ENCODE measurements at places on chromosomes 4 and X.
A peak's percentile ranks its signal among the peaks of the same experiment; 100 is the strongest.

- no peak for DNase-seq
These were observed 43.5 kb downstream of the FAM193A start for GRCh38 chr4:2579910-2580309.

- no peak for DNase-seq
These were observed 351.6 kb downstream of the NLGN4X start for GRCh38 chrX:5876984-5877596.

GRCh38 chr4:67234296-67234695, 311.0 kb downstream of the CENPC start:
- DNase-seq, result no peak

- no peak for DNase-seq
These were observed 85.7 kb upstream of the EXOC1L start for GRCh38 chr4:55733932-55734331.

DNA sequence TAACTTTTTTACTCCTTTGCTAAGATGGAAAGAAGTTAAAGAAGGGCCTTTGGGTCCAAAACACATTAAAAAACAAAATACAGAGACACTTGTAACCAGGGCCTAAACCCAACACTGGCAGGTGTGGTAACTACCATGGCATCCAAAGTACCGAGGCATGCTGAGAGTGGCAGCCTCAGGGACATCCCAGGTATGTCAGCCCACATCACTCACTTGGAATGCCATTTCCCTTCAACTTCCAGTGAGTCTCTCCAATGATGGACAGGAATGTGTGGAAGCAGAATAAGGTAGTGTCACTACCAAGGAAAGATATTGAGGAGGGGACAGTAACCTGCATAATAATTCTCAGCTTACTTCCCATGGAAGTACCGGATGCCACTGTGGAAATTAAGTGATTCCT, 79.5 kb upstream of the SCOC start:
- no peak for DNase-seq

DNA sequence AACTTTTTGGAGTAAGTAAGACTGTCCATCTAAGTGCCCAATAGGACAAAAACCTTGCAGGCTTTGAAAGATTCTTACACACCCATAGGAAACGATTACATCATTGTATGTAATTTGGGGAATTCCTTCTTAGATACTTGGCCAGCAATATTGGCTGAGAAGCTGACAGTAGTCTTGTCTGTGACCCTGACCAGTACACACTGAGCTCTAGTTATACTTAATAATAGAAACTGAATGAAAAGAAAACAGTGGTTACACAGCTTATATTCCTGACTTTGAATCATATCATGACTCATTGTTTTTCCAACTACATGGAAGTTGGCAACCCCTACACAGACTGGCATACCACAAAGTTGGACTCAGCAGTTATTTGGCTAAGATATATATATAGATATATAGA, 7.1 kb upstream of the TLR2 start:
- no peak for DNase-seq

DNA sequence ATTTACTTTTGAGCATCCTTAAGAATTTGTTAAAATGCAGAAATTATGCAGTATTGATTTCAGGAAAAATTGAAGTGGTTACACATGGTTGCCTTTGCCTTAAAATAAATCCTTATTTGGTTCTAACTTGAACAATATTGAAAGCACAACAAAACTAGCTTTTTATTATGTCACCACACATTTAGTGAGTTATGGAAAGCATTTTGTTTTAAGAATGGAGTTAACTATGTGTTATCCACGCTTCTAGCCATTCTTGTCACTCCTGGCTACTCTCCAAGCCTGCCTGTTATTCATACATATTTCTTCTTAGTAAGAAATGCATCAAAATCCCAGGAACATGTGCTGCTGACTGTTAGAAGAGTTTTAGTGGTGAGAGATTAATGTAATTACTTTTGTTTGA, 73.9 kb downstream of the FAT4 start:
- DNase-seq, result no peak

GRCh38 chr4:164383358-164384220, 370.3 kb upstream of the SMIM31 start:
- no peak for DNase-seq

- DNase-seq, result no peak
These were observed 38.0 kb downstream of the KIT start for GRCh38 chr4:54695788-54696187.

DNA sequence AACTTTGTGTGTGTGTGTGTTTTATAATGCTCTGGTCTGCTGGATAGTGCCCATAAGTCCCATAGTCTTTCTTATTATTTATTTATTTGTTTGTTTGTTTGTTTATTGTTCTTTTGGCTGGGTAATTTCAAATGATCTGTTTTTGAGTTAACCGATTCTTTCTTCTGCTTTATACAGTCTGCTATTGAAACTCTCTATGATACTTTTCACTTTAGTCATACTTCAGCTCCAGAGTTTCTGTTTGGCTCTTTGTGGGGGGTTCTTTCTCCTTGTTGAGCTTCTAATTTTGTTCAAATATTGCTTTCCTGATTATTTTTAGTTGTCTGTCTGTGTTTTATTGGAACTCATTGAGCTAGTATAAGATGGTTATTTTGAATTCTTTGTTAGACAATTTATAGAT, 10.0 kb downstream of the CXCL3 start:
- DNase-seq, result no peak

DNA sequence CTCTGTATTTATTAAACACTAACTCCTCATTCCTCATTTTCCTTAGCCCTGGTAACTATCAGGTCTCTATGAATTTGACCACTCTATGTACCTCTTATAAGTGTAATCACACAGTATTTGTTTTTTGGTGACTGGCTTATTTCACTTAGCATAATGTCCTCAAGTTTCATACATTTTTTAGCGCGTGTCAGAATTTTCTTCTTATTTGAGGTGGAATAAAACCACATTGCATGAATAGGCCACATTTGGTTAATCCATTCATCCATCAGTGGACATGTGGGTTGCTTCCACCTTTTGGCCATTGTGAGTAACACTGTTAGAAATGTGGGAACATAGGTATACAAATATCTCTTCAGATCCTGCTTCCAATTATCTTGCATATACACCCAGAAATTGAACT, 341.2 kb upstream of the BOD1L1 start:
- DNase-seq, result no peak

DNA sequence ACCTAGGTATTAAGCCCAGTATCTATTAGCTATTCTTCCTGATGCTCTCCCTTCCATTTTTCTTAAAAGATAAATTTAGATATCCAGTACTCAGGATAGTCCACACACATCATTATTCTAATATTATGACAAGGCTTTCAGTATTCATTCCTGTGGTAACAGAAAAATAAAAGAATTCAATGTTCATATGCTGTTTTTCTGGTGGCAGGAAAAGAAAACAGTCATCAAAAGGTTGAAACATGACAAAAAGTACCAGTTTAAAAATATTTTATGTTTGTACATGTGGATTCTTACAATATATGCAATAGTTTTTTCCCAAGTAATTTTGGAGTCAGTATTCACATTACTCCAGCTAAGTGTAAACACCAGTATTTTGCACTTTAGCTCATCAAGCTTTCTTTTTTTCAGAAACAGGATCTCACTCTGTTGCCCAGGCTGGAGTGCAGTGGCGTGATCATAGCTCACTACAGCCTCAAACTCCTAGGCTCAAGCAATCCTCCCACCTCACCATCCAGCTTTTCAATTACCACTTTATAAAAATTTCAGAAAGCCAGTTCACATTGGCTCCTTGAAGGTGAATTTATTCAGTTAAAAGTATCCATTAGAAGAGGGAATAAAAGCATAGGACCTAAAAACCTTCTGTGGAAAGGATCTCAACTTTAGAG, 2.3 kb downstream of the APBB2 start:
- DNase-seq, result no peak

GRCh38 chr4:37001688-37002436, 242.7 kb upstream of the NWD2 start:
- DNase-seq, result no peak

- DNase-seq, result no peak
These were observed 591.7 kb downstream of the CCSER1 start for GRCh38 chr4:90718931-90719330.

GRCh38 chr4:175635546-175635945, 176.5 kb downstream of the GPM6A start:
- DNase-seq, result no peak

DNA sequence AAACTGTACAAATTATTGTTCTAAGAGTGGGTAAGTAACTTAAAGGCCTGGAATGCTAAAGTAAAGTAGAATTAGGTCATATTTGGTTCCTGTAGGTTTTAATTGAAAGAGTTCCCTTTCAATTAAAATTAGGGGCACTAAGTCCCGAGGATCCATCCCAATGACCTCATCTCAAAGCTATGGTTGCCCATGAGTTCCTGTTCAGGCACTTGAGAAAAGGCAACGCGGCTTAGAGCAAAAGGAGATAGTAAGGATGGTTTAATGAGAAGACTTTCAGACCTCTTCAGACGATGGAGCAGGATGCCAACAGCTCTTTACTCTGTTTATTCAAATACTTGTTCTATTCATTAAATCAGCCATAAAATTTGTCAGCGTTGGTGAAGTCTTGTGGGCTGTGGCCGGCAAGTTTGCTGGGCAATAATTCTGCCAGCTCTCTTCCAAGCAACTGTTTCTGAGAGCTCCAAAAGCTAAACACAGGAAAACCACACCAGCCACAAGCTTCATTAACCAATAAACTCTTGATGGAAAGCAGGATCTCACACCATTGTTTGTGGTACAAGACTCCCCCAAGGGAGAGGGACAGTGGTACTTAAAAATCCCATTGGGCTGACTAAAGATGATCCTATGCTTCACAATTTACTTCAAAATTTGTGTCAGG, 167.4 kb downstream of the COL4A6 start:
- DNase-seq, result no peak

DNA sequence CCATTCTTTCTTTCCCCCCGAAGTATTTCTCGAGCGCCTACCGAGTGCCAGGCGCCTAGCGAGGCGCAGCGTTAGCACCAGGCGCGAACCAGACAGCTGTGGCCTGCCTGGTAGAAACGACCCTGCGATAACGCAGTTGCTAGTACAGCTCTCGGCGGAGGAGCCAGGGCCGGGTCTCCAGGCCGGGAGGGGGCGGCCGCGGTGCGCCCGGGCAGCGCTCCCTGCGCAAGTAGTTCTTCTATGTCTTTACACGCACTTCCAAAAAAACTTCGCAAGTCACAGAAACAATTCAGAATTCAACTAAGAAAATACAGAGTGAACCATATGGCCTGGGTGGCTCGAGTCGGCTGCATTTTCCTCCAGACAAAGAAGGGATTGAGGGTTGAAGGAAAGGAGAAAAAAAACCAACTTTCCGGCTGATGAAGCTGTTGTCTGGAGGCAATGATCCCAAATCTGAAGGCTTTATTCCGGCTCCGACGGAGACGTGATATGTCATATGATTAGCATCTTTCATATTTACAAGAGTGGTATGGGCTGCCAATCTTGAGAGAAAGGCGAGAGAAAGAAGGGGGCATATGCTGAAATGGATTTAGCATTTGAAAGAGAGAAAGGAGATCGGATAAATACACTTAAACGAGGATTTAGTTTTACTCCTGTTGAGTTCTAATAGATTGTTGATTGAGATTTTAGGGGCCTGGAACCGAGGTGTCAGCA, 7.2 kb upstream of the NEUROG2 start:
- DNase-seq, result peak; percentile 7

- no peak for DNase-seq
These were observed 63.2 kb upstream of the SLC4A4 start for GRCh38 chr4:71275570-71275969.

- no peak for DNase-seq
These were observed 46.0 kb upstream of the MGST2 start for GRCh38 chr4:139619644-139620043.

DNA sequence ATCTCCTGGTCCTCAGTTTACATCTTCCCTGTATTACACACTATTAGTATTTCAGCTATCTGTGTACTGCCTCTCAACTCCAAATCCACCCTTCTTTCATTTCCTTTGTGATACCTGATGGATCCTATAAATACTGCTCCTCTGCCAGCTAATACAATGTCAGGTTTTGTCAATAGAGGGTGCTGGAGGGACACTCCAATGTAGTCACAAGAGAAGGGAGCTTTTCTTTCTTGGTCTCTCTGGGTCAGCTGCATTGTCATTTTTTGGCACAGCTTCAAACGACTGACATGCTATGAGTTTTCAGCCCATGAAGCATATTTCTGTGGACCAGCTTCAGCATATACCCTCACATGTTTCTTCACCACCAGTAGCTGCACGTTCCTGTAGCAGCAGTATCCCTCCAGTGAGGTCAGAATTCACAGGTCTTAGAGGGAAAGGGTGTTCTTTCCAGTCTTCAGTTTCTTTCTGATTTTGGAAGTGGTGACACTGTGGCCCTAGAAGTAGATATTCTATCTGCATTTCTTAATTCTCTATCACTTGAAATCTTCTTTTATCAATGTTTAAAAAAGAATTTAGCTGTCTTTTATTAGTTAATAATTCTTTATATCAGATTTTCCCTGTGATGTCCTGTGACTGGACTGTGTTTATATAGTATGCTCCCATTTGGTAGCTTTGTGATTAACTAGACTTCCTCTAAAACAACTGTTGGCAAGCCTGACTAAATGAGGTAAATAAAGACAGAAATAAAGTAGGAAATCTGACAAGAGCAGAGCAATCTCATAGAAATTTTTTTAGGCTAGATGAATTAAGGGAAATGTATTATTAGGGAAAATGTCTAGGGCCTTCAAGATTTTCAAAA, 60.6 kb downstream of the GABRA2 start:
- no peak for DNase-seq

DNA sequence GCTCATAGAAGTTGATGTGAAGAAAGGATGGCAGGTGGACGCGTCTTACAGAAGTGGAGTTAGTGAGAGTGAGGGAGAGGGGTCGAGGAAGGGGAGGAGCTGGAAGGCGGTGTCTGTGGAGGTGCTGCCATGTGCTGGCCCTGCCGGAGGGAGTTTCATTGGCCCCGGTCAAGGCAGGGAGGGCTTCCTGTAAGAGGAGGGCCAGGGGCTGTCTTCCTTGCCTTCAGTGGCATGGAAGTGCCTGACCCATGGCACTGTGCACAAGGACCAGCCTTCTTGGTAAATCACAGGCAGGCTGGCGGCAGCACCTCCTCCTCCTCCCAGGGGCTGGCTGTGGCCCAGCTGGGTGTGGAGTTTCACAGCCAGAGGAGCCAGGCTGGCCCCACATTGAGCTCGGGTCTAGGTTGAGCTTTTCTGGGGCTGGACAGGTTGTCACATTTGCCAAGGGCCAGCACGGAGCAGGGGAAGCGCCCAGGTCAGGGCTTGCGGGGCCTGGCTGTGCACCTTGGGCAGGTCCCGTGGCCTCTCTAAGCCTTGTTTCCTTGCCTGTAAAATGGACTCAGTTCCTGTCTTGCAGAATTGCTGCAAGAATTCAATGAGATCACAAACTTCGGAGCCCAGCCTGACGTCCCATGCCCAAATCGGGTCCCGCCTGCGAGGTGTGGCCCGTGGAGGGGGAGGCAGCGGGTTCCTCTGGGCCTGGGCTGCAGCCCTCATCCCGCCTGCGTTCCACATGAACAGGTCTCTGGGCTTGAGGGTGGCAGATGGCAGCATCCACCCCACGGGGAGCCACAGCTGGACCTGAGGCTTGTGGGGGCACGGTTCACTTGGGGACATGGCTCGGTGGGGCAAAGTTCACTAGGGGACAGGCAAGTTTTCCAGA, 7.0 kb downstream of the HTRA3 start:
- DNase-seq, result no peak
